ENCODE measurements at places on chromosomes 4 and X.

DNA sequence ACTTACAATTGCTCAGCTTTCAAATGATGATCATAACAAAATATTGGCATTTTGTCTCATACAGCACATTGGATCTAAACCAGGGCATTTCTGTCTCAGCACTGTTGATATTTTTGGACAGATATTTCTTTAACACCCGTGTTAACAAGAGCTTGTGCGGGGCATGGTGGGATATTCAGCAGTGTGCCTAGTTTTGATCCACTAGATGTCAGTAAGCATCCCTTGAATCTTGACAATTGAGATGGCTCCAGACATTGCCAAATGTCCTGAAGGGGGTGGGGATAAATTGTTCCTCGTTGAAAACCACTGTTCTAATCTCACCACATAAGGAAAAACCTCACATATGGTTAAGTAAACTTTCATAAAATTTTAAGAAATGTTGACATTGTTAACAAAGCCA lies 806.3 kb downstream of the STIM2 start:
- DNase-seq = no peak

GRCh38 chrX:150504397-150505182 lies 63.8 kb upstream of the MTM1 start:
- no peak for DNase-seq

- no peak for DNase-seq
Measured at GRCh38 chr4:120855307-120856001, 67.1 kb downstream of the PRDM5 start.

DNA sequence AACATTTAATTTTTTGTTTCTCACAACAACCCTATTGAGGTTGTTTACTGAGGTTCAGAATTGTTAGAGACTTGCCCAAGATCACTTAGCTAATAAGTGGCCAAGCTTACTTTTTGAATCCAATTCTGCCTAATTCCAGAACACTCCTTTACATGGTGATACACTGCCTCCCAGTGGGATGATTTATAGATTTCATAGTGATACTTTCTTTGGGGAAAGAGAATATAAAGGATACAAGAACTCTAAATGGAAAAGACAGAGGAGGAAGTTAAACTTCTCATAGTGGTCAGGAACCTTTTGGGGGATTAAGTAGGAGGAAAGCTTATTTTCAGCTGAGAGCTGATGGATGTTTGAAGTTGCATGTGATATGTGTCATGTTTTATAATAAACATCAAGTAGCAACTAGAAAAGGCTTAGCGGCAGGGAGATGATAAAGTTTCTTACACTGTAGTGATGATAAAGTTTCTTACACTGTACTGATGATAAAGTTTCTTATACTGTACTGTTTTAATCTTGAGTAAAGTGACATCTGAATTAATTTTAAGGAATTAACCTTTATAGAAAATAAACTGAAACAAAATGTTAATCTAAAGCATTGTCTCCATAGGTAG lies 15.3 kb downstream of the STAG2 start:
- DNase-seq = no peak

DNA sequence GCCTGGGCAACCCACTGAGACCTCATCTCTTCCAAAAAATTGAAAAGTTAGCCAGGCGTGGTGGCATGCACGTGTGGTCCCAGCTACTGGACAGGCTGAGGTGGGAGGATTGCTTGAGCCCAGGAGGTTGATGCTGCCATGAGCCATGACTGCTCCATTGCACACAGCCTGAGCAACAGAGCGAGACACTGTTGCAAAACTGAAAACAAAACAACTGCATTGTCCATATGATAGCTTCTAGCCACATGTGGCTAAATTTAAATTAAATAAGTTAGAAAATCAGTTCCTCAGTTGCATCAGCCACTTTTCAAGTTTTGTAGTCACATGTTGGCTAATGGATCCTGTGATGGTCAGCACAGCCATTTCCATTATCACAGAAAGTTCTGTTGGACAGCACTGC lies 67.9 kb downstream of the GAB1 start:
- DNase-seq = no peak

GRCh38 chr4:133145758-133146573 lies 3.1 kb upstream of the PCDH10 start:
- no peak for DNase-seq

- no peak for DNase-seq
Measured at GRCh38 chrX:19745077-19745476, 142.3 kb downstream of the SH3KBP1 start.

DNA sequence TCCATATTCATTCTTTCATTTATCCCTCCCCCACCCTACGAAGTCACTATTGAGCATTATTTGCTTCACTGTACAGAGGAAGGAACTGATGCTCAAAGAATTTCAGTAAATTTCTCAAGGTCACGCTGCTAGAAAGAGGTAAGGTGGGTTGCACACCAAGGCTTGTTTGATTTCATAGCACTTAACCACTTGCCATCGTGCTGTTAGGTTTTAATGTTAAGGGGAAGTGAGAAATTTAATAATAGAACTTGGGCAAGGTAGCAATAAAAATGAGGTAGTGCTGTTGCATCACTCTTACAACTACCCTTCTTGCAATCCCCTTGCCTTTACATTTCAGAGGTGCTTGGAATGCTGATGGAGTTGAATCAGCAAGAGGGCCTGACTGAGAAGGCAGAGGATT lies 343.1 kb downstream of the MID1IP1 start:
- DNase-seq = no peak

DNA sequence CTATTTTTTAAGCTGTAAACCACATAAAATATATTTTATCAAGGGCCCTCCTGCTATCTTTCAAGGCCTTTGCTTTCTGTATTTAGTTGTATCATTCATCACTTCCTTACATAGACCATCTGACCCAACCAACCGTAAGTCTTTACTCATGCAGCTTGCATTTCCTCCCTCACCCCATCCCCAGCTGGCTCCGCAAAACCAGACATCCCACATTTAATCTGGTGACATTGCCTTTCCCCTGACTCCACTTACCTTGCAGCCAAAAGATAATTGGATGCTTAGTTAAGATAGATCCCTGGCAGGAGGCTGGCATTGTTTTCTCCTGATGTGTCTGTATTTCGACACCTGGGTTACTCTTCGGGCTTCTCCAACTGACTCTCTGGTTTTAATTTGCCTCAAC lies 183.7 kb upstream of the LDB2 start:
- no peak for DNase-seq

DNA sequence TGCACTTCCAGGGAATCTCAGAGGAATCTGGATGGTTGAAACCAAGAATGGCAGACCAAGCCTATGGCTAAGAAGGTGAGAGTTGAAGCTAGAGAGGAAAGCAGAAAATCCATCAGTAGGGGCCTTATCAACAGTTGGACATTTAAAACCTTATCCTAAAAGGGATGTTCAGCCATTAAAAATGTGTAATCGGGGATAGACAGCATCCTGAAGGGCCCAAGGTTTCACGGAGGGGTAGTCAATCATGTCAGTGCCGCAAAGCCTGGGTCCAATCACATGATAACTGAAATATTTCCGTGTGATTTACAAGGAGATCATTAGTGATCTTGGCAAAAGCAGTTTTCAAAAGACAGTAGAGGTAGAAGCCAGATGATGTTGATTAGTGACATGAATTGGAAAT lies 61.9 kb upstream of the ELOVL6 start:
- DNase-seq = no peak

- peak; percentile 82 for DNase-seq
Measured at GRCh38 chr4:38673130-38673978, 9.4 kb downstream of the KLF3 start.

DNA sequence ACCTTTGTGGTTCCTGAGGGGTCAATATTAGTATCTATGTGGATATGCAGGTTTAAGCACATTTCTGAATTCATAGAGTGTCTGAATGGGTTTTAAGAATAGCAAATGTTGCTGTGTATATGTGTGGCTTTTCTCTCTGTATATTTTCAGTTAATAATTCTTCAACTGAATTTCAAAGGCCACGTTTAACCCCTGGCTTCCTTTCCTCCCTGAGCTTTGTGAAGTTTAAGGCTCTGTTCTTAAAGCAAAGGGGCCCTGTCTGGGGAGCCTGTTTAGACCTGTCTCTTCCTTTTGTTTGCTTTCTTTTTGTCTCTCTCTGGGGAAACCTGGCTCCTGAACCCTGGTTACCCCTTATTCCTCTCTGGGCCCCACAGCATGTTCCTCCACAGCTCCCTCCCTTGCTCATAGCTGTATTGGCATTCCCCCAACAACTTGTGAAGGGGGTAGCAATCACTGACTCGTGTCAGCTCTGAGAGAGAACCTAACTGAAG lies 139.1 kb downstream of the COL4A6 start:
- DNase-seq = no peak

Data from NCI-H526 treated with DMSO at 0.1 percent for 48 hours (cell line).